ENCODE measurements at places on chromosomes 16 and 17.

- no peak for DNase-seq
Measured at GRCh38 chr17:4332296-4332970, 34.0 kb downstream of the UBE2G1 start.

DNA sequence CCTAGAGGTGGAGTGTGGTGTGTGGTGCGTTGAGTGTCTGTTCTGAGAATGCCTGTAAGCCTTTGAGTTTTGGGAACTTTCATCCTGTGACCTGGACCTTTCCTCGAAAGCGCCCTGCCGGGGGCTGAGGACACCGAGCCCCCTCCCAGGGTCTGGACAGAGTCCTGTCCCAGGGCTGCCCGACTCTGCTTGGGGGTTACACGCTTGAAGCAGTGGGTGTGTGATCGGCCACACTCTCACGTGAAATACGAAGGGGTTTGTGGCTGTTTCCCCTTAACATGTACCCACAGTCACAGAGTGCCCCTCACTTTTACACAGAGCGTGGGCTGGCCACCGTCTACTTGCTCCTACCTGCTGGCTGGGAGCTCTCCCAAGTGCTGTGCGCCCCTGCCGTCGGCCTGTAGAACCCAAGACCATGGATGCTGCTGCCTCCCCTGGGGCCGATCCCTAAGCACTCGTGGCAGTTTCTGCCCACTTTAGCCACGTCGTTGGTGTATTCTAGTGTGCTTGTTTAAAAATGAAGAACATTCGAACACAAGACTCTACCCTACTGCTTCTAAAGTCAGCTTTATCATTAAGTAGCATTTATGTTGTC is 6.8 kb downstream of the ZNF750 start:
- DNase-seq = no peak

DNA sequence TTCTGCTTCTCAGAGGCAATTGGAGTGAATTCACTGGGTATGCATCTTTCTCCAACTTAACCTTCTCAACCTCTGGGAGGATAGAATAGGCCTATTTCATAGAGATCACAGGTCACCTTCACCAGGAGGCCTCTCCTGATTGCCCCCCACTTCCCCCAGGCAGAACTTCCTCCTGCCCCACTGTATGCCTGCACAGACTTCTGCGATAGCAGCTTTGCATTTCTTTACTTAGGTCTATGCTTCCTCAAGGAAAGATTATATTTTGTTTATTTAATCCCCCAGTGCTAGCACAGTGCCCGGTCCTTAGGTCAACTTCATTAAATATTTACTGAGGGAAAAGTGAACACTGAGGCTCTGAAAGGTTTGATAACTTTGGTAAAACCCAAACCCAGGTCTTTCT is 19.9 kb downstream of the MYO18A start:
- no peak for DNase-seq

- peak; percentile 65 for DNase-seq
Measured at GRCh38 chr17:77693301-77693700, 265.2 kb upstream of the TNRC6C start.

GRCh38 chr17:7222093-7222971 is 2.6 kb downstream of the ACADVL start:
- no peak for DNase-seq

DNA sequence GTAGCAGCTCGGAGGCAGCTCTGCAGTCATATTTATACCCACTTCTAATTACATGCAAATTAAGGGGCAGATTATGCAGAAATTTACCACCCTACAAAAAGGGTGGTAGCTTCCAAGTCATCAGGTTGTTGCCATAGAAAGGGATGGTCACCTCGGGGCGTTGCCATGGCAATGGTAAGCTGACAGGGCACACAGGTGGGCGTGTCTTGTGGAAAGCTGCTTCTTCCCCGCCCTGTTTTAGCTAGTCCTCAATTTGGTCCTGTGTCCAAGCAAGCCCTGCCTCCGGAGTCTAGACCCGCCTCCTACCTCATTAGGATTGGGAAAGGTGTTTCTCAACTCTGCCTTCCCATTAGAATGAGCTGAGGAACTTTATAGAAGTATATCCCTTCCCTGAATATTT is 98.7 kb downstream of the HS3ST2 start:
- DNase-seq = no peak

DNA sequence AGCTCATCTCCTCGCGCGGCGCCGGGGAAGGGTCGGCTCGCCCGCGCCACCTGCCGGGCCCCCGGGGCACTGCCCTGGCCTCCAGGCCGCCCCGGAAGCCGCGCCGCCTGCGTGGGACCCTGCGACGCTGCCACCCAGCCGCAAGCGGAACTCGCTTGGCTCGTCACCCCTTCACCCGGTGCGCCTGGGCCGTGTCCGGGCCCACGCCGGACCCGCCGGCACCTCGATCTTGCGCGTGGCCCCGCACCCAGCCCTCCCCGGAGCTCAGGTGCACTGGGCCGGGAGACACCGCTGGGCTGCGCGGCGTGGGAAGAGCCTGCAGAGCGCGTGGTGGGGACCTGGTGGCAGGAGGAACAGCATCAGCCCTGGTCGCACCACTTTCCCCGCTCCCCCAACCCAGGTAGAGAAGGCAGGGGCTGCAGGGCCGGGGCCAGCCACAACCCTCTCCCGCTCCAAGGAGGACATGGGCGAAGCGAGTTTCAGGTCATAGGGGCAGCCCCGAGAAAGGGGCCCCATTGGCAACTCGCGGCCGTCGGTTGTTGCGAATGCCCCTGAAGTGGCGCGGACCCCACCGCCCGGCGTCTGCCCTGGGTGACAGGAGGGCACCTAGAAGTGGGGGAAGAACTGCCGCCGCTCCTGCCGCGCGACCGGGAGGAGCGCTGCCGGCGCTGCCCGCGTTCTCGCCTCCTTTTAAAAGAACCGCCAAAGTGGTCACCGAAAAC is 363 bp upstream of the MIF4GD start:
- DNase-seq = peak; percentile 91

DNA sequence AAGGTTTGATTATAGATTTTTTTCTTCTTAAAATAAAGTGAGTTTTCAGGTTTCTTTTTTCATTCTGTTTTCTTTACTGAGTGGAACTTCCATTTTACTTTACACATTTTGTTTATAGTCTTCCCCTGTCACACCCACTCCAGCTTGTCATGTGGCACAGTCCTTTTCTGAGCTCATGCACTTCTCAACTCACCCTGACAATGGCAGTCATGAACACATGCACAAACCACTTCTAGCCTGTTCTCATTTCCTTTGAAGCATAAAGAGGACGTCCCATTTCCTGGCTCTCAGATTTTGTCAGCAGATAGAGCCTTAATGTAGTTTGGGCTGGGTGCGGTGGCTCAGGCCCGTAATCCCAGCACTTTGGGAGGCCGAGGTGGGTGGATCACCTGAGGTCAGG is 168.0 kb downstream of the AHSP start:
- no peak for DNase-seq

DNA sequence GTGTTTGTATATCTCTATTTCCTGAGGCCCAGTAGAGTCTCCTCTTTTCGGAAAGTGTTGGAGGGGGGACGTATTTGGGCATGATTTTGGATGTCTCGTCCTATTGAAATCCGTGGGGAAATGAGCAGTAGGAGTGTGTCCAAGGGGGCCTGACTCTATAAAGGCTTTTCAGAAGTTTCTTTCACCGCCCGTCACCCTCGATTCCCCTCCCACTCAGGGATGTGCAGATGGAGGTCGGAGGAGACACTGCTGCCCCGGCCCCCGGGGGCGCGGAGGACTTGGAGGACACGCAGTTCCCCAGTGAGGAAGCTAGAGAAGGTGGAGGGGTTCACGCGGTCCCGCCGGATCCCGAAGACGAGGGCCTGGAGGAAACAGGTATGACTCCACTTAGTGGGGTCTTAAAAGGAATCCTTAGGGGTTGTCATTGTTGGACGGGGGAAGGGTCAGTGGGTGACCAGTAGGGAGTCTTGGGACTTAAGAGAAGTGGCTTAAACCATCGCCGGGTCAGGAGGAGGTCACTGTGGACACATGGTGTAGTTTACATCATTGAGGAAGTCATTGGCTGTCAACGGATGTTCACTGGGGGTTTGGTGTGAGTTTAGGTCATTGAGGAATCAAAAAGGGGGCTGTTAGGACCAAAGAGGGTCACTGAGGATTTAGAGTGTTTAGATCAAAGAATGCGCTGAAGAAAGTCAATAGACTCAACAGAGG is 424 bp downstream of the MON1B start:
- no peak for DNase-seq

DNA sequence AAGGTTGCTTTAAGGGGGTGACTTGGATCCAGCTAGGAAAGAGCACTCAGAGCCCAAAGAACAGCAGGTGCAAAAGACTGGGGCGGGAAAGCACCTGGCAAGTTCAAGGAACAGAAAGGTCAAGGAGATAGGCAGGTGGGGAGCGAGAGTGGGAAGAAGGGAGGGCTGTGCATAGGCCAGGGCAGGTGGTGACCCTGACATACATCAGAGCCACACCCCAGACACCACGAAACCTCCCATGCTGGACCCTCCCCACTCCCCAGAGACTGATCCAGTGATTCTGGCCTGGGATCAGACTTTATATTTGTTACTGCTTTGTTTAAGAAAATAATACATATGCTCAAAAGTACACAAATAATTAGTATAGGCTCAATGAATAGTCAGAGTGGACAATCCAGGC is 48.5 kb upstream of the RBFOX3 start:
- DNase-seq = peak; percentile 15

DNA sequence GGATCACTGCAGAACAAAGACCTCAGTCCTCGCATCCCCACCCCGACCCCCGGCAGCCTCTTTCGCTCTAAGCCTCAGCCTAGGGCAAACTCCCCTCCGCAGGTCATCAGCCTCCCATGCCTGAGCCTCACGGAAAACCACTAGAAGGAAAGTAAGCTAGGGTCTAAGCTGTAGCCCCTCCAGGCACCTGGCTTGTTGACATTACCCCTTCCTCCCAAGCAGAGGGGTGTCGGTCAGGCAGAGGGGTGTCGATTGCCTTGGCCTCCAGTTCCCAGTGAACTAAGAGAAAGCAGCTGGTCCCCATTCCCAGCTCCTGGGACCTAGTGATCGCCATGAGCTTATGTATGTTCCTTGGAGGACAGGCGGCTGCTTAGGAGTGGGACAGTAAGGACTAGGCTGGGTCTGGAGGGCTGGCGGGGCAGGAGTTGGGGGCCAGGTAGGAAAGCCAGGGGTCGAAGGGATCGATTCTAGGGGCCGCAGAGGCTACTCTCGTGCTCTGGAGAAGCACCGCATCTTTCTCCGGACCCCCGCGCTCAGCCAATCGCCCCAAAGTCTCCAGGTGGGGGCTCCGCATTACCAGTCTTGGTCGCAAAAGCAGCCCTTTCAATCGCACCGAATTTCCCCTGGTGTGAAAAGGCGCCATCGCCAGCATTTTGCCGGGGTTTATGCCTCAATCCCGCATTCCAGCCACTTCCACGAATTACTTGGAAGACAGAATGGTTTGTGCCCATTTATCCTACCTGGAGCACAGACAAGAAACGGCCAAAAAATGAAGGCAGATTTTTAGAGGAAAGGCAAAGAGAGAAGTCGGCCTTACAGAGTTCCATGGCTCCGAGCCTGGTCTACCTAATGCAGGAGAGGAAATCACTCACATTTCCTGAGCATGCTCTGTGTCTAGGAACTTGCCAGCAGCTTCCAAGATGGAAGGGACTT is 21.3 kb upstream of the HOXB13 start:
- DNase-seq = no peak

DNA sequence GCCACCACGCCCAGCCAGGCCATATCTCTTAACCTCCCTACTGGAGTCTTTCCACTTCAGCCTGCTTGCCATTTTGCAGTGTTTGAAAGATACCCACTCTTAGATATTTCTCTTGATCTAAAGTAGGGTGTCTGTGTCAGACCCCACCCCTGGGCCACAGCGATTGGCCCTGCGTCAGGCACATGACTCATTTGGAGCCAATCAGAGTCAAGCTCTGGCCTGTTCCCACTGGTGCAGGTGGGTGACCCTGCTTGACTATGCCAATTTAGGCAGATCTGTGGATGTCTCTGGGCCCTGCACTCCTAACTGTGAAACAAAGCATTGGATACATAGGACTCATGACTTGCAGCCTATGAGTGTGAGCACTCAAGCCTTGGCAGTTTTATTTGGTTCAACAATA is 27.6 kb downstream of the FOXL1 start:
- DNase-seq = no peak

- DNase-seq = no peak
Measured at GRCh38 chr16:22335668-22336246, 38.5 kb downstream of the POLR3E start.

- no peak for DNase-seq
Measured at GRCh38 chr17:8362651-8363332, 13.7 kb downstream of the KRABD2 start.

- no peak for DNase-seq
Measured at GRCh38 chr16:27314161-27314723, 468 bp downstream of the IL4R start.

GRCh38 chr16:28155293-28155692 is 56.5 kb downstream of the XPO6 start:
- no peak for DNase-seq

- no peak for DNase-seq
Measured at GRCh38 chr16:55001931-55002330, 71.3 kb downstream of the IRX5 start.

DNA sequence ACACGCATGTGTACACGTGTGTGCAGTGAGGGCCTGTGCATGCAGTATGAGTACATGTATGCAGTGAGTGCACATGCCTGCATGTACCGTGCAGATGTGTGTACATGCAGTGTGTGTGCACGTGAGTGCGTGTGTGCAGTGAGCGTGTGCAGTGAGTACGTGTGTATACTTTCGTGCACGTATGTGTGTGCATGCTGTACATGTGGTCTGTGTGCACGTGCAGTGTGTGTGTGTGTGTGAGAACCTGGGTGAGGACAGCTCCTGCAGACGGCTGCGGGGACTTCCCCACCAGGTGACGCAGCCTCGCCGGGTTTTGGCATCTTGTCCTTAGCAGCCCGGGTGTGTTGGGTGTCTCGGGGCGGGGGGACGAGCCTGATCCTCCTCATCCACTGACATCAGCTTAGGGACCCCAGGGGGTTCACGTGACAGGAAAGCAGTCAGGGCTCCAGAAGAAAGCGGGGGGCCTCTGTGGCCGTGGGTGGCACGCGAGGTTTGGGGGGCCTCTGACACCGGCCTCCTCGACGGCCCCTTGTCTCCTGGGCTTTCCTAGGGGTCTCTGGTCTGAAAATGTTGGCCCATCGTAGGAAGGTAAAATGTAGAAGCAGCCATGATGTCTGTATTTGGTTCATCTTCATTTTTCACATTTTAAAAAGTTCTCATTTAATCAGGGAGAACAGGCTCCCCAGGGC is 119.6 kb upstream of the ZNF750 start:
- peak; percentile 55 for DNase-seq

GRCh38 chr17:62791767-62792446 is 16.2 kb downstream of the MARCHF10 start:
- no peak for DNase-seq

DNA sequence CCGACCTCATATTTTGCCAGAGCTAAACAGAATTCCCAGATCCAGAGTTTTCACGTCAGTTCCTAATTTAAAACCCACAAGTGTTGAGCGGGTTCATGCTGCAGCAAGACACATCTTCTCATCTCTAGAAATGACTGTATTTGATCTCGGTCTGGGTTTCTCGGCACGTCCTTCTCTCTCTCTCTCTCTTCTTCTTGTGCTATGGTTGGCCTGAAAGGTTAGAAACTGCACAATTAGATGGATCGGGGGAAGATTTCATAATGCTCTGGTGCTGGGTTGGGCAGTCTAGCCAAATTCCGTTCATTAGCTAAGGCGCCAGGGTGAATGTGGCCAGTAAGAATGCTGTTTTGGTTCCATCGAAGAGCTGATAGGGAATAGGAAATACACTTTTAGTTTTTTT is 158.9 kb upstream of the NOG start:
- no peak for DNase-seq

GRCh38 chr16:87575027-87575804 is 27.1 kb upstream of the JPH3 start:
- DNase-seq = no peak
